ENCODE measurements at places on chromosomes 11 and 22. TPM values are rescaled to one million over a fixed set of nuclear protein-coding genes. Genes with fewer than 3 reads are reported as not detected.
A peak's percentile ranks its signal among the peaks of the same experiment; 100 is the strongest.

The SLC22A12 gene
- total RNA-seq, result not detected

The ZBTB16 gene
- total RNA-seq, result 13.9 TPM

The TSGA10IP gene
- 0.64 TPM for total RNA-seq

The OR8D1 gene
- not detected for total RNA-seq

The OR52H1 gene
- 0.49 TPM for total RNA-seq

The OR5B21 gene
- total RNA-seq, result 2.1 TPM

The CD3E gene
- 546 TPM for total RNA-seq

DNA sequence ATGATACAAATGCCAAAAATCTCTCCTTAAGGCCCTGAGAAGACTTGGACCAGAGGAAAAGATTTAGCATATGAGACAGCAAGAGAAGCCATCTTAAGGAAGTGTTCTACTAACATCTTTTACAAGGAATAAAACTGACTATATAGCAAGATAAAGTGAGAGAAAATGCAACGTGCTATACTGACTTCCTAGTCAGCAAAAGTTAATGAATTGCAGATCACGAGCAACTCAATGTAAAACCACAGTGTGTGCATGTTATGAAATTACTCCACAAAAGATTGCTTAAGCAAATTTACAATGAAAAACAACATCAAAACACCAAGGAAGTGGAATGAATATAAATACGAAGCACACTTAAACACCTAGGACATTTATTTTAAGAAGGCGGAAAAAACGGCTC lies 187.5 kb downstream of the CADM1 start:
- H3K27ac ChIP-seq, result no peak overlapping the region
- no peaks in the 10 kb centered on the region for H3K27me3 ChIP-seq

- no peak overlapping the region for H3K4me3 ChIP-seq
- no peak for DNase-seq
- H3K36me3 ChIP-seq, result no peaks in the 10 kb centered on the region
- no peaks in the 10 kb centered on the region for H3K4me1 ChIP-seq
- no peak overlapping the region for H3K27ac ChIP-seq
Measured at GRCh38 chr11:131074573-131074972, 158.3 kb upstream of the SNX19 start.

- peak; percentile 86 for DNase-seq
- no peaks in the 10 kb centered on the region for H3K27me3 ChIP-seq
- H3K27ac ChIP-seq, result peak overlapping the region; percentile 15
- peaks cover 65% of the 10 kb centered on the region for H3K36me3 ChIP-seq
Measured at GRCh38 chr22:36301384-36301828, 48.5 kb downstream of the APOL1 start.

DNA sequence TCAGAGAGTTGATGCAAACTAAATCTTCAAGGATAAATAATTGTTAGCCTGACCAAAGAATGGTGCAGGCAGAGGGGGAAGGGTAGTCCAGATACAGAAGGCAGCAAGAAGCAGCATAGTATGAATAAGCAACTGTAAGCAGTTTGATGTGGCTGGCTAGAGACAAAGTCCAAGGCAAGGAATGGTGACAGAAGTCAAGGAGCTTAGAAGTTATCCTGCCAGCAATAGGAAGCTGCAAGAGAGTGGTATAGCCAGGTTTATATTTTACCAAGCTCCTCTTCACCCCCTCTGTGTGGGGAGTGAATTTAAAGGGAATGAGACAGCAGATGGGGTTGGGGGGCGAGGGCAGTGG lies 14.7 kb downstream of the TRIM3 start:
- no peak overlapping the region for H3K4me3 ChIP-seq
- H3K36me3 ChIP-seq, result peaks cover 46% of the 10 kb centered on the region
- H3K4me1 ChIP-seq, result no peaks in the 10 kb centered on the region
- no peak for DNase-seq

DNA sequence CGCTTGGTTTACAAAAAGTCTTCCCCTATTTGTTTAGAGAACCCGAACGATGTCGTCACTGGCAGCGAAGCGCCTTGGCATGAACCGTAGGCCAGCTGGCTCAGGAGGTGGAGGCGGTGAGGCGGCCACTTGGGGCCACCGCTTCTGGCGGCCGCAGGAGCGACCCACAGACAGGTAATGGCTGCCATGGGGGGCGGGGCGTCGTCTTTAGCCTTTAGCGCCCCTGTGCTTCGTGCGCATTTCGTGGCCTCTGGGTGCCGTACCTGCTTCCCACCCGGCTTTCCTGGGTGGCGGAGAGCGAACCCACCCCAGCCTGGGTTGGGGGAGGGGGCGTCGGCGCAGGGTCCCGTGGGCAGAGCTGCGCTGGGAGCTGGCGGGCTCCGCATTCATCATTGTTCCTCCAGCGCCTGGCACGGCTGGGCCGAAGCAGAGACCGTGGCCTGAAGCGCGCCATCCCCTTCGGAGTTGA lies 469 bp upstream of the OSBP2 start:
- peak overlapping the region; percentile 57 for H3K27ac ChIP-seq
- peak; percentile 53 for DNase-seq
- H3K27me3 ChIP-seq, result no peaks in the 10 kb centered on the region
- no peaks in the 10 kb centered on the region for H3K36me3 ChIP-seq
- H3K4me3 ChIP-seq, result peak overlapping the region; percentile 77

GRCh38 chr11:27705873-27706820 lies 5.9 kb upstream of the BDNF start:
- H3K27me3 ChIP-seq, result no peaks in the 10 kb centered on the region
- DNase-seq, result no peak
- no peaks in the 10 kb centered on the region for H3K36me3 ChIP-seq
- no peak overlapping the region for H3K4me3 ChIP-seq
- H3K27ac ChIP-seq, result no peak overlapping the region

DNA sequence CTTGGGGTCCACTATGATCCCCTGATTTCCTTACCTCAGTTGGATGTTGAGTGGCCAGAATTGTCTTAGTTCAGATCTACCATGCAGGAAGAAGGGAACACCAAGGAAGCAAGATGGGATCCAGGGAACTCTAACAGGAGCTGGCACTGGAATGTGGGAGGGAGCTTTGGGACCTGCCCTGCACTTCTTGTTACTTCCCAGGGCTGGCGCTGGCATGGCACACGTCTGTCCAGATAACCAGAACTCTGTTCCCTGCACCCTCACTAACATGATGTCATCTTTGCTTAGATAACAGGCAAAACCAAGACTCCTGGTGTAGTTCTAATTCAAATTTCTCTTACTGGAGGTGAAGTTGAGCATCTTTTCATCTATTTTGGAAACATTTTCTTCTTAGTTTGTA lies 550.0 kb downstream of the MN1 start:
- H3K27ac ChIP-seq, result no peak overlapping the region
- no peaks in the 10 kb centered on the region for H3K4me1 ChIP-seq
- H3K36me3 ChIP-seq, result no peaks in the 10 kb centered on the region
- no peak for DNase-seq
- H3K27me3 ChIP-seq, result no peaks in the 10 kb centered on the region

GRCh38 chr11:19651028-19651427 lies 61.6 kb upstream of the NAV2 start:
- DNase-seq, result no peak
- no peaks in the 10 kb centered on the region for H3K27me3 ChIP-seq
- H3K4me1 ChIP-seq, result no peaks in the 10 kb centered on the region

DNA sequence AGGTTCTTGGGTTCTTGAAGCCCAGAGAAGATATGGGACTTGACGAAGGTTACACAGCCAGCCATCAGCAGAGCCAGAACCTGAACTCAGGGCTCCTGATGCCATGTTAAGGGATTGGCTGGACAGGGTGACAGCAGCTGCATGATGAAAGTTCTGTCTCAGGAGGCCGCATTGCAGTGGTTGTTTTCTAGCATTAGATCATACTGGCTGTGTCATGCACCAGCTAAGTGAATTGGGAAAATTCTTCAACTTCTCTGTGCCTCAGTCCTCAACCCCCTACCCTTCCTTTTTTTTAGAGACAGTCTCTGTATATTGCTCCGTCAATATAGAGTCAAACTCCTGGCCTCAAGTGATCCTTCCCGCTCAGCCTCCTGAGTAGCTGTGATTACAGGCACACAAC lies 5.4 kb upstream of the LTBP3 start:
- H3K36me3 ChIP-seq, result no peaks in the 10 kb centered on the region
- H3K4me3 ChIP-seq, result no peak overlapping the region
- peak overlapping the region; percentile 6 for H3K27ac ChIP-seq
- no peaks in the 10 kb centered on the region for H3K27me3 ChIP-seq
- no peak for DNase-seq

- H3K4me3 ChIP-seq, result no peak overlapping the region
- H3K27me3 ChIP-seq, result no peaks in the 10 kb centered on the region
- peaks cover 10% of the 10 kb centered on the region for H3K4me1 ChIP-seq
- DNase-seq, result peak; percentile 69
Measured at GRCh38 chr22:40436505-40437431, 66.4 kb downstream of the SGSM3 start.

GRCh38 chr22:42300259-42301076 lies 30.0 kb upstream of the TCF20 start:
- peaks cover 29% of the 10 kb centered on the region for H3K4me1 ChIP-seq
- H3K36me3 ChIP-seq, result no peaks in the 10 kb centered on the region
- H3K27ac ChIP-seq, result peak overlapping the region; percentile 79
- DNase-seq, result peak; percentile 38
- H3K27me3 ChIP-seq, result no peaks in the 10 kb centered on the region
- H3K4me3 ChIP-seq, result peak overlapping the region; percentile 68

- DNase-seq, result no peak
- H3K27me3 ChIP-seq, result peaks cover 3% of the 10 kb centered on the region
- no peak overlapping the region for H3K4me3 ChIP-seq
- H3K4me1 ChIP-seq, result no peaks in the 10 kb centered on the region
- no peak overlapping the region for H3K27ac ChIP-seq
Measured at GRCh38 chr22:36562261-36562835, 33.4 kb upstream of the EIF3D start.

- no peaks in the 10 kb centered on the region for H3K36me3 ChIP-seq
- no peak for DNase-seq
- no peak overlapping the region for H3K4me3 ChIP-seq
- H3K27ac ChIP-seq, result no peak overlapping the region
- H3K4me1 ChIP-seq, result peaks cover 14% of the 10 kb centered on the region
- H3K27me3 ChIP-seq, result no peaks in the 10 kb centered on the region
Measured at GRCh38 chr11:95084509-95084908, 5.1 kb upstream of the ENDOD1 start.
